ENCODE measurements at places on chromosomes 13 and 19.

GRCh38 chr13:97967948-97968347 lies 14.5 kb downstream of the IPO5 start:
- DNase-seq = no peak

- DNase-seq = no peak
Observed at GRCh38 chr19:14826006-14826405, 9.0 kb downstream of the OR7A5 start.

GRCh38 chr13:43071824-43072223 lies 48.4 kb downstream of the DNAJC15 start:
- no peak for DNase-seq

DNA sequence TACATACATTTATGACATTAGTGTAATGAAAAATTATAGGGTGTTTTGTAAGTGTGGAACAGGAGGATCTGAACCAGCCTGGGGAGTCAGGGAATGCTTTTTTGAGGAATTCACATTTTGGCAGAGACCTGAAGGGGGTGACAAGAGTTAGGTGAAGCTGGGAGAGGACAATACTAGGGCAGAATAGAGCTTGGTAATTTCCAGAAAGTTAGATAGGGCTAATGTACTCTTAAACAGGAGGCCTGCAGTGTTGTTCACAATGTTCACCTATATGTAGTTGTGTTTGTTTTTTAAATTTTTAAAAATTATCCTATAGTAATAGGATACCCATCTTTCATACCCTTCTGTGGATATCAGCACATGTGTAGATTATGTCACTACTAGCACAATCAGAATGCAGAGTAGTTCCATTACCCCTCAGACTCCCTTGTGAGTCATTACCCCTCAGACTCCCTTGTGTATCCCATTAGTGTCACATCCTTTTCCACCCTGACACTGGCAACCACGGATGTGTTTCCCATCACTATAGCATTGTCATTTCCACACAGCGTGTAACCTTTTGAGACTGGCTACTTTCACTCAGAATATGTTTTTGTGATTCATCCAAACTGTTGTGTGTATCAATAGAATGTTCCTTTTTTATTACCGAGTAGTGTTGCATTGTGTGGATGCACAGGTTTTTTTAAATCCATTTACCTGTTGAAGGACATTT lies 43.1 kb downstream of the PCCA start:
- no peak for DNase-seq

DNA sequence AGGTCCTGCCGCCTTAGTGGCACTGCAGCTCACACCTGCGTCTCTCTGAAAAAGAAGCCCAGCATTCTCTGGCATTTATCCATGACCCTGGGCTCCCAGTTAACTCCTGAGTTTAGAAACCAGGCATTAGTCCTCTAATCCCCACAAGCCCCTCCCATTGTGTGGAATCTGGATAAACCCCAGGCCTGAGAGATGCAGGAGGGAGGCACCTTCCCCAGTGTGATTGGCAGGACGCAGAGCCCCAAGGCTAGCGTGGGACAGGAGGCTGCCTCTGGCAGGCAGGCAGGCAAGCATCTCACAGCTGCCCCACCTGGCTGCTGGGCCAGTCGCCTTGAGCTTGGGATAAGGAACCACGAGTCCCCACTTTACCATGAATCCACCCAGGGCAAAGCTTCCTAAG lies 11.0 kb upstream of the SERPINE3 start:
- DNase-seq = no peak

GRCh38 chr19:2041433-2041682 lies 9.7 kb downstream of the MKNK2 start:
- DNase-seq = no peak

- no peak for DNase-seq
Observed at GRCh38 chr19:3114018-3114726, 20.0 kb downstream of the GNA11 start.

DNA sequence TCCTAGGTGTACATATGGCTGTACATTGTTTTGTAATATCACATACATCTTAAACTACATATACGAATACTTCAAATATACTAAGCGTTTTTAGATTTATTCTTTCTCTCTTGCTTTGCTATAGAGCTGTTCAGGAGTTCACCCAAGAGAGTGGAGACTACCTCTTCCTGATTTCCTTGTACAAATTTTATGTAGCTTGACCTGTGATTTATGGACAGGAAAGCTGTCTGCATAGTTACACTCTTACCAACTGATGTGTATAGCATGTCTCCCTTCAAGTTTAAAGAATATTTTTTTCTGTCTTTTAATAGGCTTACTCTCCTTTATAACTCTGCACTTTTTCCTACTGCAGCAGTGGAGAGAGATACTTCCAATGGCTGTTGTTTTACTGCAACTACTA lies 428.7 kb downstream of the NDFIP2 start:
- no peak for DNase-seq

DNA sequence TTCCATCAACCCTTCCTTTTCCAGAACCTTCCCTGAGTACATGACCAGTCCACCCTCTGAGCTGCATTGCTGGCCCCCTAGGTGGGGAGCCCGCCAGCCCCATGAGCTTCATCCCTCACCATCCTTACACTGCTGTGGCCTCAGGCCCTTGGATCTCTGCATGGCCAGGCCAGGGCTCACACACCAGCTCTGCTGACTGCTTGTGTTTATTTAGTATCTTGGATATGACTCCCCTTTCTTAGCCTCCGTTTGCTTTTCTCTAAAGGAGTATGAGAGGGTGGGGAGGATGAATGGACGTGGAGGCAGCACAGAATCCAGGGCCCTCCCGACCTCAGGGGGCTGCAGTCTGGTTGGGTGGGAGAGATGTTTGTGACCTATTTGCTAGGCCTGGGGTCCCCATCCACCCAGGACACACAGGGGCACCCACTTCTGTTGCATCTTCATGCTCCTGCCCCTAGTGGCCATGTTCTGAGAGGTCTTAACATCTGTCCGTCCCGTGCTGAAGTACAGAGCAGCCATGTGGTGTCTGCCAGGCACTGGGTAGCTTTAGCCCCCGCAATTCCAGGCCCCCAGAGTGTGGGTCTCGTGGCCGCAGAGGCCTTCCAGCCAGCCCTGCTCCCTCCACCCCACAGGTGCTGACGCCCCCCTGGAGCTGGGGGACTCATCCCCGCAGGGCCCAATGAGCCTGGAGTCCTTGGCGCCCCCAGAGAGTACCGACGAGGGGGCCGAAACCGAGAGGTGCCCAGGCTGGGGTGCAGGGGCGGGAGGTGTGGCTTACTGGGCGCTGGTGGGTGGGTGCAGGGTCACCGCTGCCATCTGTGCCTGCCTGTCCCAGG lies 13.0 kb downstream of the ARHGEF1 start:
- no peak for DNase-seq

- DNase-seq = no peak
Observed at GRCh38 chr13:105991131-105991530, 544.3 kb downstream of the EFNB2 start.

DNA sequence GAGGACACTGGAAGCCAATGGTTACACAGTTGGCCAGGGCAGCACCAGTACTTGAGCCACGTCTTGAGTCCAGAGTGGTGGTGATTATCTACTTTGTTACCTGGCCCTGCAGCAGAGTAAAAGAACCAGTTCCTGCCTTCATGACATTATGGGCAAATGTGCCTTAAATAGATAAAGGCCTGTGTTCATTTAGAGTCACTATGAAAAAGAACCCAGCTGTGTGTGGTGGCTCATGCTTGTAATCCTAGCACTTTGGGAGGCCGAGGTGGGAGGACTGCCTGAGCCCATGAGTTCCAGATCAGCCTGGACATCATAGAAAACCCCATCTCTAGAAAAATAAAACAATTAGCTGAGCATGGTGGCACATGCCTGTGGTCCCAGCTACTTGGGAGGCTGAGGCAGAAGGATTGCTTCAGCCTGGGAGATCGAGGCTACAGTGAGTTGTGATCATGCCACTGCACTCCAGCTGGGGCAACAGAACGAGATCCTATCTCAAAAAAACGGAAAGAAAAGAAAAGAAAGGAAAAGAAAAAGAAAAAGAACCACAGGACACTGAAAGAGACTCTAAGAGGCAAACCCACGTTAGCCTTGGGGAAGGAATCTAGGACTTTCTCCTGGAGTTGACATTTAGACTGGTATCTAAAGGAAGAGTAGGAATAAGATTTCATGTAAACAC lies 3.4 kb upstream of the IRF2BP1 start:
- DNase-seq = no peak

GRCh38 chr19:50311723-50312635 lies 17.2 kb downstream of the KCNC3 start:
- DNase-seq = no peak

GRCh38 chr13:75327135-75327510 lies 154.8 kb downstream of the TBC1D4 start:
- no peak for DNase-seq

GRCh38 chr13:106753251-106753650 lies 185.3 kb upstream of the ARGLU1 start:
- no peak for DNase-seq

All from GDM1 (cell line).